ENCODE measurements at places on chromosomes 7 and 10.
A peak's percentile ranks its signal among the peaks of the same experiment; 100 is the strongest.

- no peak for DNase-seq
Observed at GRCh38 chr7:98294798-98295382, 13.4 kb downstream of the BRI3 start.

DNA sequence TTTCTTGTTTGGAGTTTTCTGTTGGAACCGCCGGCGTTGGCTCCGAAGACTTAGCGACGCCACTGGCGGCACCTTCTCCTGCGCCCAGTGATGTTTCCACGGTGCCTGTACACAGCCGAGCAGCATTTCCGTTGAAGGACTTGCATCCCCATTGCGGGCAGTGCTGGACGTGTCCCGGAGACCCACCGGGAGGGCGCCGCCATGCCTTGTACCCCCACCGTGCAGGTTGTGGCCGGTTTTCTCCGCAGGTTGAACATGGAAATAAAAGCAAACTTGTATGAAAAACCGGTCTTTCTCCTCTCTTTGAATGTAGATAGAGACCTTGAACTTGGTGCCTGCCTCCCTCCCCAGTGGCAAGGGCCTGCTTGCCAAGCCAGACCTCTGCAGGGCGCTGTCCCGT is 22.9 kb upstream of the CHST12 start:
- DNase-seq: no peak

DNA sequence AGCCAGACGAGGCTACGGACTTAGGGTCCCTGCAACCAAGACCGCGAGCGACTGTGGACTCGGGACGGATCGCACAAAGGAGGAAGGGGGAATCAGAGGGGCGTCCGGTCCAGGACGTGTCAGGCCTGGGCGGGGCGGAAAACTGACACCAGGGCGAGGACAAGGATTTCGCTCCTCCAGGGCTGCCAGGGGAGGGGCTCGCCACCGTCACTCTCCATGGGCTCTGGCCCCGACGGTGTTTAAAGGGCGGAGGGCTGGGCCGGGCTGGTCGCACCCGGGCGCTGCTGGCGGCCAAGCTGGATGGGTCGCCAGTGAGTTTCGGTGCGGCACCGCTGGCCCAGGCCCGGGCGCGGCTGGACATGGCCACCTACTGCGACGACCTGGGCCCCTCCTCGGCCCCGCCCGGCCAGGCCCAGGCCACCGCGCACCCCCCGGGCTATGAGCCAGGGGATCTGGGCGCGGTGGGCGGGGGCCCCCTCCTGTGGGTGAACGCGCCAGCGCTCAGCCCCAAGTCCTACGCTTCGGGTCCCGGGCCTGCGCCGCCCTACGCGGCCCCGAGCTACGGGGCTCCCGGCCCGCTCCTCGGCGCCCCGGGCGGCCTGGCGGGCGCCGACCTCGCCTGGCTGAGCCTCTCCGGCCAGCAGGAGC is at the start of gene FOXI2:
Gene FOXI2 (plus strand): TSS at position 271 of the 648 bp plus-strand sequence. CDS start 89 bp downstream, at position 360.
- no peak for DNase-seq

GRCh38 chr7:79854621-79855020 is 280.0 kb upstream of the GNAI1 start:
- DNase-seq: no peak

DNA sequence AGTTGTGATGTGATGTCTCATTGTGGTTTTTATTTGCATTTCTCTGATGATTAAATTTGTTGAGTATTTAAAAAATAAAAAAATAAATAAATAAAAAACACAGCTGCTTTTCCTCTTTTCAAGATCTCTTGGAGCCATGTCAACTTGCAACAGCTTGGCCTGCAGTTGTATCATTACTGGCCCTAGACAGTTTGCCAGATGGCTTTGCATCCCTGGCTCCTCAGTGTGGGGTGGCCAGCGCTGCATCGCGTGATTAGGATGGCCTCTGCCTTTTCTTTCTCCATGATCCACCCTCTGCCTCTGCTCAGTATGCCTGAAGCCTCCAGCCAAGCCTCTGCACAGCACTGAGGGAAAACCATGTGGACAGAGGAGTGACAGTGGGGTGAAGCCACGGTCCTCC is 96.8 kb downstream of the PPP1R3C start:
- no peak for DNase-seq

DNA sequence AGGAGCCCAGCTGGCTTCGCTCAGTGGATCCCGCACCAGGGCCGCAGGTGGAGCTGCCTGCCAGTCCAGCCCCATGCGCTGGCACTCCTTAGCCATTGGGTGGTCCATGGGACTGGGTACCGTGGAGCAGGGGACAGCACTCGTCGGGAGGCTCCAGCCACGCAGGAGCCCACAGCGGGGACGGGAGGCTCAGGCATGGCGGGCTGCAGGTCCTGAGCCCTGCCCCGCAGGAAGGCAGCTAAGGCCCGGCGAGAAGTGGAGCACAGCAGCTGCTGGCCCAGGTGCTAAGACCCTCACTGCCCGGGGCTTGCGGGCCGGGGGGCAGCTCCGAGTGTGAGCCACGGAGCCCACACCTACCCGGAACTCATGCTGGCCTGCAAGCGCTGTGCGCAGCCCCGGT is 25.9 kb upstream of the AKR1C1 start:
- no peak for DNase-seq

DNA sequence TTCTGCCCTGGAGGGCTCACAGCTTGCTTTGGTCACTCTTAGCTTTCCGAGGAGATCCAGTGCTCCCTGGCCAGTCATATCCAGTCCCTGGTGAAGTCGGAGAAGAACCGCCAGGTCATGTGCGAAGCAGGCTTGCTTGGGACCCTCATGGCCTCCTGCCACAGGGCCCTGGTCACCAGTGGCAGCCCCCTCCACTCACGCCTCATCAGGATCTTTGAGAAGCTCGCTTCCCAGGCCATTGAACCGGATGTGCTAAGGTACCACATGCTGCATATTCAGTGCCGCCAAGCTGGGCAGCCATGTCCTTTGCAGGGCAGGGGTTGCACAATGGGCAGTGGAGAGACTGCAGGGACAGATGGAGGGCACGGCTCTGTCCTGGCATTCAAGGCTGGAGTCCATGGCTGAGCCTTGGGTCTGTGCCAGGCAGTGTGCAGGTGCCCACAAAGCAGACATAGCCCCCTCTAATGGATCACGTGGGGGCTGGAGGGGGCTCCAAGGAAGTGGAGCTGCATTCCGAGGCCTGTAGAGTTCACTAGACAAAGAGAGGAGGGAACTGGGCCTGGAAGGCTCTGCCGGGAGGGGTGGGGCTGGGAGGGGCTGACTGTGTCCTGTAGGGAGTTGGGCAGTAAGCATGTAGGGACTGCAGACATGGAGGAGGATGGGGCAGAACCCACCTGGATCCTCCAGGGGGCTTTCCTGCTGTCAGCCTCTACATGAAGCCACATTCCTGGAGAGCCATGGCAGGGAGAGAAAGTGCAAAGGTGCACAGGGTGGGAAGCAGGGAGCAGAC is 89.9 kb downstream of the WDFY4 start:
- DNase-seq: no peak

DNA sequence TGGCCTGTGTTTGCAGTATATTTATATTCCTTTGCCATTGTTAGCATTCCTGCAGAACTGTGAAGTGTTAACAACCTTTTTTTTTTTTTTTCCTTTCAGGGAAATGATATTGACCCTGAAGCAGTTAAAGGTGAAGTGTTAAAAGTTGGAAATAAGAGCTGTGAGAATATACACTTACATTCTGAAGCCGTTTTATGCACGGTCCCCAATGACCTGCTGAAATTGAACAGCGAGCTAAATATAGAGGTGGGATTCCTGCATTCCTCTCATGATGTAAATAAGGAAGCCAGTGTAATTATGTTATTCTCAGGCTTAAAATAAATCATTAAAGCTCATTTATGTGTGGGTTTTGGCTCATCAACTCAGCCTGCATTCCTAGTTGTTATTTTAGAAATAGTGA is 92.8 kb upstream of the CAPZA2 start:
- no peak for DNase-seq

GRCh38 chr7:154865984-154866685 is 136.8 kb downstream of the PAXIP1 start:
- DNase-seq: no peak

- no peak for DNase-seq
Observed at GRCh38 chr7:153476166-153476565, 576.0 kb upstream of the DPP6 start.

DNA sequence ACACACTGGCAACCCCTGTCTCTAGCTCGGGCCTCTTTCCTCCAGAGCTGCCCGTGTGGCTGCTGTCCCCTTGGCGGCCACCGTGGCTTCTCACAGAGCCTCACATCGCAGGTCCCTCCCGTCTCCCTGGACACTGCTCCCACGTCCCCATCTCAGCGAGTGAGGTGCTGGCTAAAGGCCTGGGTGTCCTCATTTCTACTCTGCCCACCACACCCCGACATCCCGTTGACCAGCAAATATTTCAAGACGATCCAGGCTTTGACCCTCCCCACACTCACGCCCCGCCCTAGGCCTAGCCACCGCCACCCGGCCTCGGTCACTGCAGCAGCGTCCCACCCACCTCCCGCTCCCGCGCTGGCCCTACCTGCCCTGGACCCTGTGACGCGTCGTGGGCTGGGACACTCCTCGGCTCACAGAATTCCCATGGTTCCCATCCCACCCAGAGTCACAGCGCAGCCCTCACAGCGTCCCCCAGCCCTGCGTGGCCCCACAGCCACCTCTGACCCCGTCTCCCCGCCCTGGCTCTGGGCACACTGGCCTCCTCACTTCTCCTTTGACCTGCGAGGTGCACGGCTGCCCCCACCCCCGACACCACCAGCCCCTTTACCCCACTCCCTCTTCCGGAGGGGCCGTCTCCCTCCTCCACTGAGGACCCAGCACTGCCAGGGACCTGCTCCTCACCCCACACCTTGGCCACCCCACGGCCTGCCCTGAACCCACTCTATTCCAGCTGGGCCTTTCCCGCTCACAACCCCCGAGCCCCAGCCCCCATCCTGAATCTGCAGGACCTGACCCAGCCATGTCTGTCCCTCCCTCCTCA is 6.9 kb downstream of the ADAP1 start:
- no peak for DNase-seq

GRCh38 chr7:116261904-116262303 is 51.6 kb downstream of the TES start:
- DNase-seq: no peak

GRCh38 chr7:77420438-77420837 is 4.3 kb upstream of the GSAP start:
- DNase-seq: no peak

- no peak for DNase-seq
Observed at GRCh38 chr10:70474780-70475179, 3.8 kb upstream of the PALD1 start.

GRCh38 chr10:74967911-74968666 is 141.7 kb downstream of the KAT6B start:
- DNase-seq: peak; percentile 56

DNA sequence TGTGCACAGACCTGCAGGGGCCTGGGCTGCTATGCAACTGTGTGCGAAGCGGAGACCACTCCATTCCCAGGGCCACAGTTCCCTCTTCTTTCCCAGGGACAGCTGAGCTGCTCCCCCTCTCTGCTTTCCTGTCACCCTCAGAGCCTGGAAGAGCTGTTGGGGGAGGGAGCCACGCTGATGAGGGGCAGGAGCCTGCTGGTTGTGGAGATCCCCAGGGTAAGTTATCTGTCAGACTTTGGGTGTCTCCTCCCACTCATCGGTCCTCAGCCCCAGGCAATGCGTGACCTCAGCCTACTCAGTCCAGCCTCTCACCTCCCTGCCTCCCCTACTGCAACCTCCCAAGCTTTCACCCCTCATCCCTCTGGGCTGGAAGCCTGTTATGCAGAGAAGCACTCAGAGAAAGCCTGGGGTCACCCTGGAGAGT is 53.5 kb downstream of the ZNF467 start:
- no peak for DNase-seq

GRCh38 chr10:59907918-59908807 is 1.8 kb upstream of the CCDC6 start:
- DNase-seq: peak; percentile 65

DNA sequence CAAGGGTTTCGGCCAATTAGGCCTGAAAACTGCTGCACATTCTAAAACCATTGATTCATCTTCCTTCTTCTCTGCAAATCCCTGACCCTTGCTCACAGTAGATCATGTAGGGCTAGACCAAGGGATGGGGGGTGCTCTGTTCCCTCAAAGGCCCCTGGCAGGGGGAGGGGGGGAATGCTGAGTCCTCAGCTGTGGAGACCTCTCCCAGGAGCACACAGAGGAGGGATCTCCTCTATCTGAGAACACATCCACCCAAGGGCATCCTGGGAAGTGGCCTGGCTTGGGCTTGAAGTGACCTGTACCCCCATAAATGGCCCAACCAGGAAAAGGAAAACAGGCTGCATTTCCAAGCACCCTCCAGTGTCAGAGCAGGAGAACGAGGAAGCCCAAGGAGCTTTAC is 1.0 kb upstream of the CDHR1 start:
- DNase-seq: no peak

- no peak for DNase-seq
Observed at GRCh38 chr7:52507546-52508255, 527.7 kb upstream of the POM121L12 start.

DNA sequence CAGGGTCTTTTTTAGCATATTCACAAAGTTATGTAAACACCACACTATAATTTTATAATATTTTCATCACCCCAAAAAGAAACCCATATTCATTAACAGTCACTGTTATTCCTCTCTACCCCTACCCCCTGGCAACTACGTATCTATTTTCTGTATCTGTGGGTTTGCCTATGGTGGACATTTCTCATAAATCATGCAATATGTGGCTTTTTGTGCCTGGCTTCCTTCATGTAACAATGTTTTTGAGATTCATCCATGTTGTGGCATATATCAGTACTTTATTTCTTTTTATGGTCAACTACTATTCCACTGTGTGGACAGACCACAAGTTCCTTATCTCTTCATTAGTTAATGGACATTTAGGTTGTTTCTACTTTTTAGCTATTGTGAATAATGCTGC is 59.1 kb upstream of the PAPSS2 start:
- DNase-seq: no peak
